ENCODE measurements at places on chromosomes 12 and 14.

GRCh38 chr12:1781772-1782171, 38.6 kb upstream of the LRTM2 start:
- DNase-seq: no peak

GRCh38 chr14:30354439-30354838, 204.5 kb upstream of the G2E3 start:
- no peak for DNase-seq

DNA sequence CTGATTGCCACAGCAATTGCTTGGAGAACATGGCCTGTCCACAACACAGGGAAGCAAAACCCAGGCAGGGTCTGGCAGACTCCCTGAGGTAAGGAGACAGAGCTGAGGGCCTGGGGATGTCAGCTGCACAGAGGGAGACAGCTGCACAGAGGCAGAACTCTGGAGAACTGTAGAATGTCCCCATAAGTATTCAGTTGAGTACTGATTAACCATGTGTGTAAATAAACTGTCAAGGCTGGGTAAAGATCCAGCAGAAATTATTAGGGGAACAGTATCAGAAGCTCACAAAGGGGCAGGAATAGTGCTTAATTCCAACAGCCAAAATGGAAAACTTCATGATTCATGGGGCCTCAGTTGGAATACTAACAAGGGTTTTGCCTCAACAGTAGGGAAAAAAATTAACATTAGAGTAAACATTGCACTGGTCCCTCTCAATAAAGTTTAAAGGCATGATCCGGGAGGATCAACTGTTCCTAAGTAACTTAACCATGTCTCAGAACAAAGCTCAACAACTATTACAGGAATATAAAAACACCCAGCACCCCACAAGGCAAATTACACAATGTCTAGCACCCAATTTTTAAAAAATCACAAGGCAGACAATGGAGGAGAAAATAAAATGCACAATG, 201.3 kb upstream of the RASSF8 start:
- DNase-seq: no peak

GRCh38 chr12:55982319-55982936, 8.6 kb downstream of the RAB5B start:
- DNase-seq: peak; percentile 93

- no peak for DNase-seq
These were observed 861 bp downstream of the IL26 start for GRCh38 chr12:68224613-68225285.
